ENCODE measurements at places on chromosomes 13 and 19. TPM values are rescaled to one million over a fixed set of nuclear protein-coding genes. Genes with fewer than 3 reads are reported as not detected.

GRCh38 chr19:35715981-35716800 is 1.6 kb upstream of the KMT2B start:
- DNase-seq, result no peak

DNA sequence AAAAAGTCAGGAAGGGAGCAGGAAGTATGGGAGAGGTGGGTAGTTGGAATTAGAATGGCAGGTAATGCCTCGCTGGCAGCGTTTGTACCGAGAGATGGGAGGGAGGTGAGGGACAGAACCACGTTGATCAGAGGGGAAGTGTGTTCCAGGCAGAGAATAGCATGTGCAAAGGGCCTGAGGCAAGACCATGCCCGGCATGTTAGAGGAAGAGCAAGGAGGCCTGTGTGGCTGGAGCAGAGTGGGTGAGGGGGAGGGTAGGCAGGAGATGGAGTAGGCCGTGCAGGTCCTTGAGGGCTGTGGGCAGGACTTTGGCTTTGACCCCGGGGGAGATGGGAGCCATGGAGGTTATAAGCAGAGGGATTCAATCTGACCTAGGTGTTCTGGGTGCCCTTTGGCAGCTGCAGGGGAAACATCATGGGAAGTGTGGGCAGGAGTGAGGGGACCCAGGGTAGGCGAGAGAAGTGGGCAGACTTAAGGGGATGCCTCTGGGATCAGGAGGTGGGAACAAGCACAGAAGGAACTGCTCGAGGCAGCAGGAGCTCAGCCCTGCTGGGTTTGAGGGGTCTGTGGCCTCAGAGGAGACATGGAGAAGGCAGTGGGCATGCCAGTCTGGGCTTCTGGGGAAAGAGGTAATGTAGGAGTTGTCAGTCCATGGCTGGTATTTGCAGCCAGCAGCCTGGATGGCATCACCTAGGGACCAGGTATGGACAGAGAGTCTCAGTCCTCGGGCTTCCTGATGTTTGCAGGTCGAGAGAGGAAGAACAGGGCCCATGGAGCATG is 48.8 kb downstream of the CD320 start:
- no peak for DNase-seq

- no peak for DNase-seq
These were observed 14.6 kb downstream of the PLD3 start for GRCh38 chr19:40363069-40363468.

- no peak for DNase-seq
These were observed 14.3 kb downstream of the FARP1 start for GRCh38 chr13:98157188-98157587.

Gene NKPD1
- polyA plus RNA-seq, result 1.2 TPM

Gene CALR3
- 0.04 TPM for polyA plus RNA-seq

Gene ZNF490
- 3.2 TPM for polyA plus RNA-seq

Gene TEX101
- not detected for polyA plus RNA-seq

Gene RFXAP
- 1.4 TPM for polyA plus RNA-seq
